Natural killer cell treated with Interleukin-12 subunit alpha and Interleukin-12 subunit beta and Interleukin-15 and Interleukin-18, amount 100 ng/mL, for 72 hours (primary cell): ENCODE measurements at places on chromosomes 13 and 19.
A peak's percentile ranks its signal among the peaks of the same experiment; 100 is the strongest.

DNA sequence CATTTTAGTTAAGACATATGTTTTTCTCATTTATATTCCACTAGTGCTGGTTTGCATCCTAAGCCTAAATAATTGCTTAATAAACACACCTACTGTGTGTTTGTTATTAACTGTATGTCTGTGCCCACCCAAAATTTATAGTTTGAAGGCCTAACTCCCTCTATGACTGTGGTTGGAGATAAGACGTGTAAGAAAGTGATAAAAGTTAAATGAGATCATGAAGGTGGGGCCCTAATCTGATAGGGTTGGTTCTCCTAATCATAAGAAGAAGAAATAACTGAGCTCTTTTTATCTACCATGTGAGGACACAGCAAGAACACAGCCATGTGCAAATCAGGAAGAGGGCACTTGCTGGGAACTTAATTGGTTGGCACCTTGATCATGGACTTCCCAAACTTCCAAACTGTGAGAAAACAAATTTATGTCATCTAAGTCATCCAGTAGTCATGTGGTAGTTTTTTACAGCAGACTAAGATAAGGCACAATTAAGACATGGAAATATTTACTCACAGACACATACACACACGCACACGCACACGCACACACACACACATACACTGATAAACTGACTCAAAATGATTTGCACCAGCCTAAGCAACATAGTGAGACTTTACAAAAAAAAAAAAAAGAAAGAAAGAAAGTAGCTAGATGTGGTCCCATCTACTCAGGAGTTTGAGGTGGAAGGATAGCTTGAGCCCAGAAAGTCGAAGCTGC lies 662.1 kb downstream of the PCDH9 start:
- no peak for DNase-seq

- DNase-seq: no peak
Observed at GRCh38 chr13:111469916-111470506, 149.6 kb downstream of the TEX29 start.

GRCh38 chr19:35346193-35347052 lies 1.3 kb upstream of the FFAR1 start:
- peak; percentile 89 for DNase-seq

GRCh38 chr19:1959928-1960589 lies 19.1 kb downstream of the CSNK1G2 start:
- DNase-seq: no peak

DNA sequence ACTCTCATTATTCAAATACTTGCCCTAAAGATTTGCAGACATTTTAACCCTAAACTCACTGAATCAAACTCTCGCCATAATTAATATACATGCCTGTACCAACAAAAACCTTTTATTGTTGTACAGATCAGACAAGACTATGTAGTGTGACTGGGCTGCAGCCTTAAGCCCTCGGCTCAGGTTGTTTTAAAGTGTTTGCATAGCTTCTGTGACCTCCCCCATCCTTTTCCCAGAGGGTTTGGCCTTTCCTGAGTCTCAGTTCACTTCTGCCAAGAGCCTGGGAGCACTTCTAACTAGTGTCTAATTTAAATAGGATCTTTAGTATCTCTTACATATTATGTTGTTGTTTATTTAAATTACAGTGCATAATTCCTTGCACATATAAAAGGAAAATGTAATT lies 158.2 kb downstream of the HS6ST3 start:
- no peak for DNase-seq

GRCh38 chr19:10001899-10002298 lies 8.4 kb downstream of the COL5A3 start:
- no peak for DNase-seq

DNA sequence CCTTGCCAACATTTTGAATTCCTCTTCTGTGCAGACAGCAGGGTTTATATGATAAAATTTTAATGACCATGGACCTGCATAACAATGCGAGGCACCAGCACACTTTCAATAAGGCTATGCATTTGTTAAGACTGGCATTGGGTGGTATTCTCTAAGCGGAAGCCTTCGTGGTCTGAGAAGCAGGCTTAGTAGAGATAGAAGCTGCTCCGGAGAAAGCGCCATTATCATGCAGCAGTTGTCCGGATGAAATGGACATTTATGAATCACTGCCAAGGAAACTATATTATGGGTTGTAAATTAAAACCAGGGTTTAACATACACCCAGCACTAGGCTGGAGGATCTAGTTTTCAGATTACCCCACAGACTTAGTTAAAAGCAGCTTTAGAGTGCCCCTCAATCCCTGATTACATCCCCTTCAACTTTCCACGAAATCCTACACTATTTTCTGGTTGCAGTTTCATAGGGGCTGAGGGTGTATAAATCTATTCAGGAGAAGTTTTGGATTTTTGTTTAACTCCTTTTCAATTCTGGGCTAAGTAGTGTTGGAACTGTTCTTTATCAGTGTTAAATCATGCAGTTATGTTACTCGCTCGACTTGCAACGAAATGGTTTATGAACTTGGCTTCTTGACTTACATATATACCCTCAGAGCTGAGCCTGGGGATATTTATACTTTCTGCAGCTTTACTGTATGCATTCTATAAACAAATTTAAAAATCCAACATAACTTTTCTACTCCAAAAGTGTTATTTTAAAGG lies 193.3 kb downstream of the PCDH9 start:
- no peak for DNase-seq

GRCh38 chr13:79935121-79935520 lies 405.8 kb downstream of the SPRY2 start:
- no peak for DNase-seq

DNA sequence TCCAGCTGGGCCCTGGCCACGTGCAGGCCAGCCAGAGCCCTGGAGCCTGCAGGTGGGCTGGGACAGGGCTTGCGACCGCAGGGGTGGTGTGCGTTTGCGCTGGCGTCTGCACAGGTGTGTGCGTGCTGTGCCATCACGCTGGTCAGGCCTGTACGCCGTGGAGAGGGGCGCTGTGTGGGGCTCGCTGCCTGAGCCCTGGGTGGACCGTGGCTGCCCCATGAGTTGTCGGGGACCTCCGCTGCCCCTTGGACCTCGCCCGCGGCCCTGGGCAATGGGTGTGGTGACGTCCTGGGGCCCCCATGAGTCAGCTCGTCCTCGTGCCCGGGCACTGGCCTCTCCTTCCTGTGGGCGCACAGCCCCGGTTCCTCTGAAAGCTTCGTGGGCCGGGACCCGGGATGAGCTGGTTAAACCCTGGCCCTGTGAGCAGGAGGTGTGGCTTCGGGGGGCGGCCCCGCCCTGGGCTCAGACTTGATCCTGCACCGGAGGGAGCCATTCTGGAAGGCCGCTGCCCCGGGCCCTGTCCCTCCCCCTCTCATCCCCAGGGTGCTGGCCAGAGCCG lies 6.8 kb downstream of the CSNK1G2 start:
- peak; percentile 59 for DNase-seq

- DNase-seq: no peak
Observed at GRCh38 chr13:114286808-114287207, 5.4 kb downstream of the UPF3A start.
